Immature natural killer cell (primary cell): ENCODE measurements at places on chromosomes 2 and 18. TPM values are rescaled to one million over a fixed set of nuclear protein-coding genes. Genes with fewer than 3 reads are reported as not detected.

DUSP11 gene
- 65.3 TPM for polyA plus RNA-seq

AGXT gene
- not detected for polyA plus RNA-seq

GRCh38 chr18:61261870-61262269 lies 71.4 kb upstream of the CDH20 start:
- no peak overlapping the region for H3K4me3 ChIP-seq
- H3K36me3 ChIP-seq = no peaks in the 10 kb centered on the region
- H3K4me1 ChIP-seq = no peaks in the 10 kb centered on the region
- H3K27me3 ChIP-seq = no peaks in the 10 kb centered on the region
- no peak overlapping the region for H3K27ac ChIP-seq

DNA sequence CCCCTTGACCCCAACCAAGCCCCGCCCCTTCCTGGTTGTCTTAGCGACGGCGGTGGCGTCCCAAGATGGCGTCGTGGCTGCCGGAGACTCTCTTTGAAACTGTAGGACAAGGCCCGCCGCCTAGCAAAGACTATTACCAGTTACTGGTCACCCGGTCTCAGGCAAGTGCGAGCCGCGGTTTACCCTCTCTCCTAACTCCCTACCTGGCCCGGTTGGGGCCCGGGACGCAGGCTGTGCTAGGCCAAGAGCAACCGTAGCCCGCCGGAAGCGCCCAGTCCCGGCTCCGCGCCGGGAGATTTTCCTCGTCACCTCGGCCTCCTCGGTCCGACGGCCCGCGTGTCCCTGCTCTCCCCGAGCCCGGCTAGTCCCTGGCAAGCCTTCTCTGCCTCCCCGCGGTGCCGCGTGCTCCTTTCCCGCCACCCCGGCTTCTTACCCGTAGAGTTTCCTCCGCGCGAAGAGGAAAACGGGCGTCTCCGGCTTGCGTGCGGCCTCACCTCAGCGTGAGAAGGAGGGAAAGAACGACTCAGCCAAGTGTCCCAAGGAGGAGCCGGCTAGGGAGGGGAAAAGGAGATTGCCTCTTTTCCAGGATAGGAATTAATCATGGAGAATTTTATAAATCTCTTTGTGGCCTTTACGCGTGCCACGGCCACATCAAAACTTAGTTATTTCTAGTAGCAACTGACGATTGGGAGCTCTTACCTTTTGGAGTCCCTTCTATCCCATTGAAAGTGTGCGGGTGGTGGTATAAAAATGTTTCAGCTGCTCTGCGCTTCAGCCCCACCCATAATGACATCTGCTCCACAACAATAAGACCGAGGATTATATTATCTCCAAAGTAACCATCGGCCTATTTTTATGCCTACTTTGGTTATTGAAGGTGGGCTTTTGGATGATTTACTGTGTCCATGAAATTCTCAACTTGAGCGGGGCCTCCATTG lies at the start of gene FBXO36:
FBXO36 (plus strand) TSS at position 55 of the 938 bp plus-strand sequence; CDS start at position 66, 11 bp downstream.
- peaks cover 48% of the 10 kb centered on the region for H3K4me1 ChIP-seq
- peaks cover 24% of the 10 kb centered on the region for H3K27me3 ChIP-seq
- peaks cover 3% of the 10 kb centered on the region for H3K36me3 ChIP-seq
- no peak for DNase-seq

GRCh38 chr2:172701250-172701649 lies 34.4 kb upstream of the RAPGEF4 start:
- peaks cover 2% of the 10 kb centered on the region for H3K27me3 ChIP-seq
- no peaks in the 10 kb centered on the region for H3K36me3 ChIP-seq
- DNase-seq = no peak
- H3K4me1 ChIP-seq = no peaks in the 10 kb centered on the region
- no peak overlapping the region for H3K4me3 ChIP-seq
- no peak overlapping the region for H3K27ac ChIP-seq

GRCh38 chr2:727071-727470 lies 49.9 kb upstream of the TMEM18 start:
- no peak for DNase-seq
- H3K36me3 ChIP-seq = no peaks in the 10 kb centered on the region
- H3K4me3 ChIP-seq = no peak overlapping the region
- no peak overlapping the region for H3K27ac ChIP-seq
- peaks cover 11% of the 10 kb centered on the region for H3K27me3 ChIP-seq
- no peaks in the 10 kb centered on the region for H3K4me1 ChIP-seq

- no peaks in the 10 kb centered on the region for H3K27me3 ChIP-seq
- peaks cover 70% of the 10 kb centered on the region for H3K4me1 ChIP-seq
- no peak overlapping the region for H3K4me3 ChIP-seq
- peak overlapping the region; percentile 72 for H3K27ac ChIP-seq
- DNase-seq = no peak
- peaks cover 27% of the 10 kb centered on the region for H3K36me3 ChIP-seq
These were observed 50.4 kb downstream of the UXS1 start for GRCh38 chr2:106143495-106144215.
